ENCODE measurements at places on chromosomes 16 and 17.

- no peak for DNase-seq
Measured at GRCh38 chr16:57022445-57022844, 33.1 kb downstream of the NLRC5 start.

DNA sequence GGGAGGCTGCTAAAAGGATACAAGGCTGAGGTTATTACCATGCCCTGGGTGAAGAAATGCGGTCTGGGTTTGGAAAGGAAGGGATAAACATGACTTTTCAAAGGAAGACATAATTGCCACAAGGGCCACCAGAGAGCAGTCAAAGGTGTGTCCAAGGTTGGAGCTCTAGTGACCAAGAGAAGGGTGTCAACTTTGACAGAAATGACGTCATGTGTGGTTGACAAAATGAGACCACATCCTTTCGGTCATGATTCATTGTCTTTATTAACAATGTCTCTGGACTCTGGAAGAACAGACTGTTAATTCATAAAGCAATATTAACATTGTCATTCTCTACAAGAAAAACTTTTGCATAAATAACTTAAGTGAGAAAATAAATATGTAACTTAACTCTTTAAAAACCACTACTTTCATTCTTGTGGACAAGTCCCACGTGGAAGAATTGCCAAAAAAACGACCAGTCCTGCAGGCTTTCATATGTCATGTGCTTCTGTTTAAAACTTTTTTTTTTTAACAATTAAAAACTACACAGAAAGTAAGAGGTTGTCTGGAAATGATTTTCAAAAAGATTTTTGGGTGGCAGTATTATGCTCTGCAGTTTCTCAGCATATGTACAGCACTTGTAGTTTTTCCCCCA, 5.0 kb downstream of the SOST start:
- DNase-seq: no peak

GRCh38 chr16:82987767-82988166, 361.0 kb downstream of the CDH13 start:
- DNase-seq: no peak

- no peak for DNase-seq
Measured at GRCh38 chr16:86680661-86681030, 102.3 kb downstream of the FOXL1 start.

DNA sequence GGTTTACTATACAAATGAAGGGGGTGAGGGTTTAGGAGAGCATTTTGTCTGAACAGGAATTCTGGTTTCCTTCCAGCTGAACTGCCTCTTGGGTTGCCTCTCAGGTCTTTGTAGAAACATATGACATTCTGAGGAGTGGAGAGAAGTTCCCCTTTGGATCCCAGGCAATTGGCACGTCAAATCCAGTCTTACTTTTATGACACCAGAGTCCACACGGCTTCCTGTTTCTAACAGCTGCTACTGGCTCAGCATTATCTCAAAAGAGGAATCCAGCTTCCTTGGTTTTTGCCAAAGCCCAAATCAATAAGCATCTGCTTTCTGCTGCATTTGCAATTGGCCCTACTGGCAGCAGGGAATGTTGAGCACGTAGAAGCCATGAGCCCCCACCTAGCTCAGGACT, 97.6 kb upstream of the FAM20A start:
- DNase-seq: no peak

DNA sequence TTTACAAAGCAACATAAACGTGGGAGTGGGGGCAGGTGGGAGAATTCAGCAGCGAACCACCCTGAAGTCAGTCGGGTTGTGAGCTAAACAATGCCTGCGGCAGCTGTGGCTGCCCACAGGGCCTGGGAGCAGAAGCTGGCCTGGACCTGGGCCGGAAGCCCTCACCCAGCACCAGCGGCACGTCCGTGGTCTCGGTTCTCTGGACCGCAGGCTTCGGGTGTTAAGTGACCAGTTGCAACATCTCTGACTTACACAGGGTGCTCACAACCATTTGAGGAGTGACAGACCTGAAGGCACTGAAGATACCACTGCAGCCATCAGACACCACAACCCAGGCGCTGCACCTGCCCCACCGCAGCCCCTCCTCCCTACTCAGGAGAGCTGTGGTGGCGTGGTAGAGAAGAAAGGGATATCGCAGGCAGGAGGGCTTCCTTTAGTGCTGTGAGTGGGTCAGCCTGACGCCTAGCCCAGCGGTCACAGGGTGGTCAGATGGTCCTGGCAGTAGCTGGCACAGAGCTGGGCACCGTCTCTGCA, 33.8 kb downstream of the CBFA2T3 start:
- no peak for DNase-seq

All from CD4-positive, alpha-beta T cell treated with Interleukin-17A for 4 hours (primary cell).